ENCODE measurements at places on chromosomes 7 and 10.

DNA sequence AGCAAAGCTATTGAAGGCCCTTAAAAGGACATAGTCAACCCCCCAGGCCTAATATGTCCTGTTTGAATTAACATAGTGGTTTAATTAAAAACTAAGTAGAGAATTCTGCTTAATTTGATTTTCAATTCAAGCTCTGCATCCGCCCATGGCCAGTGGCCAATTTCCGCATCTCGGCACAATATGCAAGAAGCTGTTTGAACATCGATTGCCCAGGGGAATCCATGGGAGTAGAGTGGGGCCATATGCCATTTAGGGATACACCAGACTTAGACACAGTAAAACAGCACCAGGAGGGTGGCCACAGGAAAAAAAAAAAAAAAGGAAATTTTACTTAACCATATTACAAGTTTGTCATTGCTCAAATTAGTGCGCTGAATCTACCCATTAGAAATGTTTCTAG is 100.4 kb downstream of the LMBR1 start:
- no peak for DNase-seq

GRCh38 chr7:102077081-102077480 is 209.6 kb upstream of the SH2B2 start:
- DNase-seq = peak; percentile 65

DNA sequence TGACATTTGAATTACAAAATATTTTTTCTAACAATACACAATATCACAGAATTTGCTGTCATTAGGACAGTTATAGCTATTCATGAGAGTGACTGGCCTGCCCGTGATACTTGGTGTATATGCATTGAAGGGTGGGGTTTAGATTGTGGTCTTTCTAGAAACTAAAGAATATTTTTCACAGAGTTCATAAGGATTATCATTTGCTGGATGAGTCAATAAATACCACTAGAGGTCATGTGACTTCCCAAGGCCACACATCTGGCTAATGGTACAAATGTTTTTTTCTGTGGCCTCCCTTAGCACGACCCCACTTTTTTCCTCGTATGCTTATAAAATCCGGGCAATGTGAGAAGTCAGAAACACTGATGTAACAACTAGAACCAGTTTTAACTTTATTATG is 5.2 kb downstream of the OPTN start:
- no peak for DNase-seq

GRCh38 chr10:38016354-38016753 is 5.9 kb downstream of the ZNF33A start:
- DNase-seq = no peak

DNA sequence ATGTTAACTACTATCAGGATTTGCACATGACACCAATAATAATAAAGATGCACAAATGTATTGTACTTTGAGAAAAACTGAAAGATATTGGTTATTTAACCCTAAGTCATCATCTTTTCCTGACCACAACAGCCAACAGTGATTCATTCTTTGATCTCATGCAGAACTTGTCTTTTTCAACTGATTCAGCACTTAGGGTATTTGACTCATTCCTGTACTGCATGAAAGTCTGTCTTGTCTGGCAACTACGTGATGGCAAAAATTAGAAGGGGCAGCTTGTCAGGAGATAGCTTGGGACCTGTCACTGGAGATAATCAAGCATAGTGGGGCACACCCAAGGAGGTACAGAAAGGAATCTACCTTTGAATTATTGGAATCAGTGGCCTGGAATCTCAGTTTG is 77.8 kb upstream of the LRRC17 start:
- no peak for DNase-seq

DNA sequence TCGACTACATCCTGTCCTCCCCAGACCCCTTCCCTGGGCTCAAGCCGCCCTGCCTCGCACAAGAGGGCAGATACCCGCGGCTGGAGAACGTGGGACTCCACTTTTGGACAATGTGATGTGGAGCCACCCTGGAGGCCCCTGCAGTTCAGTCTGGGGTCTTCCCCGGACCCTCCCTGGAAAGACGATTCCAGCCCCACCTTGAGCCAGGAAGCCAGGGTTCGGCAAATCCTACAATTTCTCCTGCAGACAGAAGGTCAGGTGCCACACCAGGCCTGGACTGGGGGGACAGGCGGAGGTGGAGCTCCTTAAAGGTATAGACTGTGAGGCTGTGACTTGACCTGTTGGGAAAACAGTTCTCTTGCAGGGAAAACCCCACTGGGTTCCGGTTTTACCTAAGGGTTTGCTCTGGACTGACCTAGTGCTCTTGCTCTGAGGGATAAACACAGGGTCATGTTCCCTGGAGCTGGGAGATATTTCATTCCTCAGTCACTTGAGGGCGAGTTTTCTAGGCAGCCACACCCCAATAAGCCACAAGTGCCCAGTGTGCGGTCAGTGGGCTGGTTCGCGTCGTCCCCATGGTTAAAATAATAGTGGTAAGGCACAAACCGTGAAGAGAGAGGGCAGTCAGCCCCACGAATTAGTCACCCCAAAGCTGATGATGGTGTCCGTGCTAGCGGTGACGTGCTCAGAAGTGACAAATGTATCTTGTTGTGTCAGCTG is 1.6 kb downstream of the FOXL3 start:
- no peak for DNase-seq
